ENCODE measurements at places on chromosomes 5 and 9.

DNA sequence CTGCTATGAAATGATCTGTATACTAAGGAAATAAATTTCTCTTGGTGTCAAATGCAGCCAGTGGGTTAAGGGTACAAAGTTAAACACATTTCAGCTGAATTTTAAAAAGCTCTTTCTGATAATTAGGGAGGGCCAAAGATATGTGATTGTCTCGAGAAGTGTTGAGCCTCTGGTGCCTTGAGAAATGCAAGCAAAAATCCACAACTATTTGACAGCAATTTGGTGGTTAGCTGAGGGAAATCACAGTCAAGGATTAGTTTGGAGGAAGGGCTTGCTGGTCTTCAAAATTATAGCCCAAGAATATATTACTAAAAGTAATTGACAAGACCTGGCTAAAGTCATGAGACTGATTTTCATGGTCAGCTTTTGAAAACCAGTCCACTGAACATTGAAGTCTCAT is 255.7 kb upstream of the PPP1R2B start:
- DNase-seq = no peak

- DNase-seq = no peak
Measured at GRCh38 chr9:92295827-92296258, 2.3 kb upstream of the IARS1 start.

DNA sequence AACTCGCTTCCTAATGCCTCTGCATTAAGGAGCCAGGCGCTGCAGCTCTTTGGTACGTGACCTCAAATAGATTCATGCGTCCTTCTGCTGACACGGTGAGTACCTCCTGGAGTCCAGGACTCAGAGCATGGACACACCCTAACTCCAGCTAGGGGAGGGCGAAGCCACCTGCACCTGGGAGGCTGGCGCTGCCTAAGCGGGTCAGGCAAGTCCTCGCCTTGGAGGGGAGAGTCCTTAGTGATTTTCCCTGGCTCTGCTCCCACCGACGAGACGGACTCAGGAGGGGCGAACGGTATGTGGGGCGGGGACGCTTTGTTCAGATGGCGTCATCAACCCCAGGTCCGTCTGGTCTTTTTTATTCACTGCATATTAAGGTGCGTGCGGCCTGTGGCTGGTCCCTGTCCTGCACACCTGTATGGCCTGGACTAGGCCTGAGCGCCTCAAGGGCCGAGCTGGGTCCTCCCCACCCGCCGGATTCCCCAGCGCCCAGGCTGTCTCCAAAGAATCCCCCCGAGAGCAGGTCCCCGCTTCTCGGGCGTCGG is 50.3 kb downstream of the NSUN2 start:
- no peak for DNase-seq

DNA sequence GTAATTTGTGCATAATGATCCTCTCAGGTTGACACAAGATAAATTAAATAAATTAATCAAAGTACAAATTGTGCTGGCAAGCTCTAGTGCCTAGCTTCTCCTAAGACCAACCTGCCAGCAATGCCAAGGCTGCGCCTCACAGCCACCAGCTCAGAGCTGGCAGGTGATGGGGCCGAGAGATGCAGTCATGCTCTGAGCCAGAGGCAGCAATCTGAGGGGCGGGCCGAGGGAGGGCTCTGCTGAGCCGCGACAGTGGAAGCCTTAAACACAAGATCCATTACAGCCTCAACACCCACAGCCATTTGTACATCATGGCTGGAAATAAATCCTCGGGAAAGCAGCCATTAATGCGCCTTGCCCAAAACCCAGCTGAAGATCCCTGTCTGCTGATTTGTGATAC is 20.3 kb downstream of the MED27 start:
- DNase-seq = no peak

DNA sequence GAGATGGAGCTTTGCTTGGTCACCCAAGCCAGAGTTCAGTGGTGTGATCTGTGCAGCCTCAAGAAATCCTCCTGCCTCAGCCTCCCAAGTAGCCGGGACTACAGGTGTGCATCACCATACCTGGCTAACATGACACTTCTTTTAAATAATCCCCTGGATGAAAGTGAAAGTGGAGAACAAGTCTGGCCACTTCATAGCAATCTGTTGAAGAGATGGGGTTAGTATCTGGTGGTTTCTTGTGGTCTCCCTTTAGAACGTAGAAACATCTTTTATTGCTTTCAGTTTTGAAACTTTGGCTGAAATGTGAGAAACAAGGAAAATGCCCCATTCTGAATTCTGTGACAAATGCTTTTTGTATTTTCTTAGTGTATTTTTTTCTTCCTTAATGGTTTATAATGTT is 452.5 kb upstream of the RIOK2 start:
- DNase-seq = no peak

DNA sequence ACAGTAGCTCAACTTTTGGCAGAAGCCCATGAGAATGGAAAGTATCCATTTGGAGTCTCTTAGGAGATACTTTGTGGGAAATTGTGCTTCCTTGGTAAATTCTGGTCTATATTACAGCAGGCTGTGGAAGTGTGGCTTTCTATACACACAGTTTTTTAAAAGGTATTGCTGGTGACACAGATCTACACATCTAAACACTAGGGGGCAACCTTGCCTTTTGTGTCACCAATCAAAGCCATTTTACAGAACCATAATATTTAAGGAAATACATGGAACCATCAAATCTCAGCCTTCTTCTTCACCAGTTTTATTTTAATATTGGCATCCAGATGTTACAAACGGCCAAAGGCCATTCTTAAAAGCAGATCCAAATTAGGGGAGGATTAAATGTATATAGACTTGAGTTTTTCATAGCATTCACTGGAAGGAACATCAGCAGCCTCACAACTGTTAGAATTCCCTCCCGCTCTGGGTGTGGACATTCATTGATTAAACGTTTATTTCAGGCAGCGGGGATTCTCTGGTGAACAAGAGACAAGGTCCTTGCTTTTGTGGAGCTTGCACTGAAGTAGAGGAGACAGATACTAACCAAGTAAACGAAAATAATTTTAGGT is 132.4 kb upstream of the EPB41L4A start:
- no peak for DNase-seq

- no peak for DNase-seq
Measured at GRCh38 chr5:61303346-61303745, 28.7 kb upstream of the ZSWIM6 start.
